Peyer's patch (tissue), 4 donors: ENCODE measurements at places on chromosomes 5 and 9. TPM values are rescaled to one million over a fixed set of nuclear protein-coding genes. Genes with fewer than 3 reads are reported as not detected.

The CDH9 gene
- not detected for total RNA-seq

GRCh38 chr5:78644741-78645300 is 3.8 kb downstream of the LHFPL2 start:
- DNase-seq: no peak

GRCh38 chr5:91160714-91161285 is 222.3 kb downstream of the ARRDC3 start:
- no peak for DNase-seq

The OR1J1 gene
- not detected for total RNA-seq

DNA sequence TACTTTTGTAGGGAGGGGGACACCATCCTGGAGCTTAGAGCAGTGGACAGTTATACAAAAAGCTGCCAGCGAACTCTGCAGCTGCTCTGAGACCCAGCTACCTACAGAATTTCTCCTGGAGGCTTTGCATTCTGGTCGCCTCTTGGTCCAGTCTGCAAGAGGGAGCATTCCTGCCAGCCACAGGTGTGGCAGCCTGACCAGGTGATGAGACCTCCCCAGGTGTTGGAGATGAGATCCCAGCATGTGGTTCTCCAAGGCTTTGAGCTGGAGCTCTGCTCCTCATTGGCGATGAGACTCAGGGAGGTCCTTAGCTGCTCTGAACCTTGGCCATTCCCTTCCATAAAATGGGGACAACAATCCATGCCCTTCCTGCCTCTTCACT is 69.3 kb downstream of the RGS3 start:
- peak; percentile 28 for DNase-seq

GRCh38 chr5:94771742-94772141 is 153.3 kb downstream of the SLF1 start:
- no peak for DNase-seq

DNA sequence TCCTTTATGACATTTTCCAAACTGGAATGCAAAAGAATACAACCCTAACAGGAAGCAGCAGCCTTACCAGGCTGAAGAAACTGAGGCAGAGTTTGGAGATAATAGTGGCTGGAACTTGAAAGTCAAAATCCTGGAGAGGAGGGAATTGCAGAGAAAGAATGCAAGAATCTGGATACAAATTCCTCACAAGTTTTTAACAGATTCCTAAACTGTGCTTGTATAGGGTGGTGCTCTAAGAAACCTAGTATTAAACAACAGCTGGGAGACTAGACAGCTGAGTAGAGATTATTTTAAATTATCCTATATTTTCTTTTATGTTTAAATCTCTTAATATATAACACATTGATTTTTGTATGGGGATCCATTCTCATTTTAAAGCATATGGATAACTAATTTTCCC is 30.7 kb downstream of the INVS start:
- no peak for DNase-seq

The CDH18 gene
- total RNA-seq: not detected

- no peak for DNase-seq
These were observed 15.9 kb downstream of the DAP start for GRCh38 chr5:10745133-10745532.

GRCh38 chr5:151074557-151074956 is 6.3 kb downstream of the TNIP1 start:
- no peak for DNase-seq

- DNase-seq: no peak
These were observed 39.2 kb upstream of the LURAP1L start for GRCh38 chr9:12735665-12736064.

The ACSL6 gene
- total RNA-seq: not detected

DNA sequence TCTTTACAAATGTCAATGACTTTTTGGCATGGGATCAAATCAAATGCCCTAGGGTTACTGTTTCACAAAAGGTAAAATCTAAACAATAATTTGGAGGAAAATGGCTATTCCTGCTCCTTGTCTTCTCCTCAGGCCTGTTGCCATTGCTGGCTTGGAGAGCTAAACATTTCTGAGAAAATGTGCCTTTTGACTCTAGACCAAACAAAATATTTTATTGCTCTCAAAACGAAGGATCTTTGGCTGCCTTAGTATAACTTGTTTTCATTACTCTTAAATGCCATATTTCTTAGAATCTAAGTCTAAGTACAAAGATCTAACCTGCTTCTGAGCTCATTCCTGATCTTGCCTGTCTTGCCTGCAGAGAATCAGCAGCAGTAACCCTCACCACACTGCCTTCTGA is 116.6 kb downstream of the MUSK start:
- DNase-seq: no peak

The RGS7BP gene
- total RNA-seq: 2.5 TPM

- DNase-seq: no peak
These were observed 128.8 kb downstream of the NR2F1-AS1 start for GRCh38 chr5:93452255-93452654.

The PCDHGB2 gene
- total RNA-seq: 5.8 TPM

DNA sequence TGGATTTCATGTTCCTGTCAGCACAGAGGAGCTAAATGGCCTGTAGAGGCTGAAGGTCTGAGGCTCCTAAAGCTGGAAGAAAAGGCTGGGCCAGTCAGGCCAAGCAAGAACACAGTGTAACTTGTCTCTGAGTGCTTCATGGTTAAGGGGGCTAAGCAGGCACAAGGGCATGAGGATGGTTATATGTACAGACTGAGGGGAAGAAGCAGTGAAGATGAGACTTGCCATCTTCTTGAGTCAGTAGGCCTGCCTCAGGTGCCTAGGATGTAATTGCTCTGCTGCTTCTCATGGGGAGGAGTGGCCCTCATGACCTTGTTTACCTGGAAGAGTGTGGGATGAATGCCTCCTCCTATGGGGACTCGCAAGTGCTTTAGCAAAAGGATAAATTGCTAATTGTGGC is 8.7 kb upstream of the PSMD5 start:
- no peak for DNase-seq
